ENCODE measurements at places on chromosomes 4 and X.

DNA sequence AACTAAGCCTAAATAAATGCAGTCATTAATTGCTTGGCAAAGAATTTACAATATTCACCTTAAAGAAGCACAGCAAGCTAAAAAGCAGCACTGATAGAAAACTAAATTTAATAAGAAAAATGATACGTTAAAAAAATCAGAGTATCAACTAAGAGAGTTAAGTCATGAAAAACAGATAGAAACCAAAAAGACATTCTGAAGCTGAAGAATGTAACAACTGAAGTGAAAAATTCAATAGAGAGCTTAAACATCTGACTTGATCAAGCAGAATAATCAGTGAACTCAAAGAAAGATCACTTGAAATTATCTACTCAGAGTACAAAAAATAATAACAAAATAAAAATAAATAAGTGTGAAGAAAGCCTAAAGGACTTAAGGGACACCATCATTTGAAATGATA lies 588.0 kb upstream of the HS3ST1 start:
- DNase-seq, result no peak

- DNase-seq, result peak; percentile 3
Observed at GRCh38 chr4:39637586-39638353, 895 bp downstream of the SMIM14 start.

GRCh38 chr4:144355811-144356757 lies 215.6 kb upstream of the GYPA start:
- no peak for DNase-seq

DNA sequence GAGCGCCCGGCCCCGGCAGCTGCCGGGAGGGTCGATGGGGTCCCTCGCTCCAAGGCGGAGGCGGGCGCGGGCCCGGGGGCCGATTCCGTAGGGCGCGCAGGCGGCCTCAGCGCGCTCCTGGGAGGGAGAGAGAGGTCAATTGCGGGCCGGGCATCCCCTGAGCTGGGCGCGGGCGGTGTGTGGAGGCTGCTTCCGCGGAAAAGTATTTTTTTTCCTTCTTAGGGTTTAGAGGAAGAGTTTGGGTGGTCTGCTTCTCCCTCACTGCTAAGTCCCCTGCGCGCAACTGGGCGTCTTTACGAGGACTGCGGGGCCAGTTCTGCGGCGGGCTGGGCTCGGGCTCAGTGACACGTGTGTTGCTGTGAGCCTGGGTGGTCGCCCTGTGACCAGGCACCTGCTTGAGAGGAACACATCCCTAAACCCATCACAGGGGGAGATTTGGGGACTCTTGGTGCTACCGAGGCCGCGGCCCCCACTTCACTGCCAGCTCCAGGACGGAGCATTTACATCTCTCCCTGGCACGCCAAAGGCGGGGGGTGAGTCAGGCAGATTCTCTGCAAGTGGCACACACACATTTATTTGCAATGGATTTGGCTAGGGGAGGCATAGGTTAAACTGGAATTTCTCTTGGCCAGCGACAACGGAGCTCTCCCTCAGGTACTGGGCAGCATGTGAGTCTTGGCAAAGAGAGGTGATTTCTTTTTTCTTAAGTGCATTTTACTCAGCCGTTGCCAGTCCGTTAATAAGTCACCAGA lies 151.2 kb upstream of the SLC4A4 start:
- DNase-seq, result peak; percentile 12

DNA sequence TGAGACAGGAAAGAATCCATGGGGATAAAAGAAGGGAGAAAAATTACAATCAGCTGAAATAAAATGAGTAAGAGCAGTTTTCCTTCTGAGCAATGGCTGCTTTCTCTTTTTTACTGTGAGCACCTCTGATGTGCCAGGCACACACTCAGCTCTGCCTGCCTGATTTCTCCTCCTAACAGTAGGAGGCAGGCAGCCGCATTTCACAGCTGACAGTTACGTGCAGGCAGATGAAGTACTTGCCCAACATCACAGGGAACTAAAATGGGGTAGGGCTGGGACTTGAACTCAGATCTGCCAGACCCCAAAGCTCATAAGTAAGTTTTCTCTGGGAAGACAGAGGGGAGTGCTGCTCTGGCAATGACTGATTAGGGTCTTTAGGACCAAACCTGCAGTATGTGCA lies 54.6 kb downstream of the C4orf50 start:
- no peak for DNase-seq

- no peak for DNase-seq
Observed at GRCh38 chr4:72631296-72631695, 62.3 kb upstream of the ADAMTS3 start.

Data from activated CD8-positive, alpha-beta memory T cell treated with anti-CD3 and anti-CD28 coated beads for 48 hours (primary cell).